NCI-H524 treated with DMSO at 0.1 percent for 48 hours (cell line): ENCODE measurements at places on chromosomes 2 and 18.

DNA sequence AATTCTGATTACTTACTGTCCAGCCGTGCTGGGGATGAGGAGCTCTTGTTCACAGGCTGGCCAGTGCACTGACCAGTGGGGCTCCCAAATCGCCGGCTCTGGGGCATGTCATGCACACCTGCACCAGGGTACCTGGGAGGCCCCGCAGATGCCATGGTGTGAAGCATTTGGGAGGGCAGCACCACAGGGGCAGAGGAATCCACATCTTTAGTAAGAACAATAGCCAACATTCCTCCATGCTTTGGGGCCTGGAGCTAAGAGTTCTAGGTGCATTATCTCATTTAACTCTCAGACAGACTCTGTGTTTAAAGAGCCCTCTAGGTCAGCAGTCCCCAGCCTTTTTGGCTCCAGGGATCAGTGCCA, 104.2 kb downstream of the ACKR3 start:
- DNase-seq, result no peak

DNA sequence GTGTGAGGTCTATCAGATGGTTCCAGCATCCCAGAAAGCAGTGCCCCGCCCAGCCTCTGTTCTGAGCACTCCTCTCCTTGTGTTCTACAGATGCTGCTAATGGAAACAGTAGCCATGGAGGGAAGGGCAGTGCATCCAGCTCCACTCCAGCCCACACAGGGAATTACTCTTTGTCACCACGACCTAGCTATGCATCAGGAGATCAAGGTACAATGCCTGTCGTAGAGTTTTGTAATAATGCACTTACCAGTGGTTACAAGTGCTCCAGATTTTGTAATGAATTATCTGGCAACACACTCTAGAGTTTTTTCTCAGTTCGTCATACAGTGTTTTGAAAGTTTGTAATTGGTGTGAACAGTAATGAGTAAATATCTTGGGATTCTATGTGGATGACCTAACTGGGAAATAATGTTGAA, 161.1 kb downstream of the ESCO1 start:
- no peak for DNase-seq

DNA sequence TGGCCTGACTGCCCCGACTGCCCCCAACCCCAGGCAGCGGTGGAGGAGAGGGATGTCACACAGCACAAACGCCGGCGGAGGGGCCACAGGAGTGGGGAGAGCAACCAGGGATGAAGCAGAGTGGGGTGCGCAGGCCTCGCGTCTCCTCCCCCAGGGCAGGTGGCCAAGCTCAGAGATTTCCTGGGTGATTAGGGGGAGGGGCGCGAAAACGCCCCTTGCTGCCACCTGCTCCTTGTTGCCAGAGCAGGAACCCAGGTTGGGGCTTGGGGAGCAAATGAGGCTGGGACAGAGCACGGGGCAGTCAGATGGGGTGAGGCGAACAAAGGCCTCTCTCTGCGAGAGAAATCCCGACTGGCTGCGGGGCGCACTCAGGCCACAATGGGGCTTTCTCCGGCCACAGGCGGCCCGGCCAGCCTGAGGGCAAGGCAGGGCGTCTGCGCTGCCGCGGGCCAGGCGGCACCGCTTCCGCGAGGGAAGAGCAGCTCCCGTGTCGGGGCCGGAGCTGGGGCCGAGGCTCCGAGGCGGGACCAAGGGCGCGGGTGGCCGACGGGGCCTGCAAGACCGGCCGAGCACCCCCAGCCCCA, 11.5 kb downstream of the TEX44 start:
- DNase-seq, result no peak

- no peak for DNase-seq
Observed at GRCh38 chr2:168114040-168114439, 133.4 kb downstream of the STK39 start.

- DNase-seq, result no peak
Observed at GRCh38 chr2:161370981-161371380, 45.1 kb upstream of the TBR1 start.

GRCh38 chr2:140128909-140129308, 1348.7 kb upstream of the NXPH2 start:
- DNase-seq, result no peak

- DNase-seq, result no peak
Observed at GRCh38 chr2:95091885-95092555, 29.6 kb downstream of the MRPS5 start.

GRCh38 chr18:31624892-31625640, 33.4 kb downstream of the TTR start:
- DNase-seq, result no peak

GRCh38 chr2:215755641-215756345, 257.6 kb downstream of the MREG start:
- DNase-seq, result no peak

DNA sequence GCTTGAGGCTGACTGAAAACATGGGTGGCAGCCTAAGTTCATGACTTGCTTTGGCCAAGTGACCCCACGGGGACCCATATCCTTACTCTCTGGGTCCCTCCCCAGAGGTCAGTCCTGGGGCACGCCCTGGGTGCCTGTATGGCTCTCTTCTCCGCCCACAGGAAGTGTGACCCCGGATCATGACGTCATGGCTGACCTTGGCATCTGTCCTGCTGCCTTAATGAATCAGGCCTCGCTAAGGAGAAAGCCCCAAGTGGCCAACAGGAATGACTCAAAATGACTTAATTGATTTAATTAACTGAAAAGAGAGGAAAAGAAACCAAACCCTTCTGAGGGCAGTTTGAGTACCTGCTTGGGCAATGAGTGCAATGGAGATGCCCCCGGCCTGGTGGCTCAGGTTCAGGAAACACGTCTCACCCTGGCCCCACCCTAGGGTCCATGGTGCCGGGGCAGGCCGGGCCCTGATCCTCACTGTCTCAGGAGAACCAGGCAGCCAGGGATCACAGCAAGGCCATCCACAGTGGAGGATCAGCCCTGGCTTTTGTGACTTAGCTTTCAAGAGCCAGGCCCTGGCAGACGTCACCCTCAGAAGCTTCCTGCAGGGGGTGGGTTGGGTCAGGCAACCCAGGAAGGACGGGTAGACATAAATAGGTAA, 112.0 kb downstream of the CYP26B1 start:
- DNase-seq, result no peak

DNA sequence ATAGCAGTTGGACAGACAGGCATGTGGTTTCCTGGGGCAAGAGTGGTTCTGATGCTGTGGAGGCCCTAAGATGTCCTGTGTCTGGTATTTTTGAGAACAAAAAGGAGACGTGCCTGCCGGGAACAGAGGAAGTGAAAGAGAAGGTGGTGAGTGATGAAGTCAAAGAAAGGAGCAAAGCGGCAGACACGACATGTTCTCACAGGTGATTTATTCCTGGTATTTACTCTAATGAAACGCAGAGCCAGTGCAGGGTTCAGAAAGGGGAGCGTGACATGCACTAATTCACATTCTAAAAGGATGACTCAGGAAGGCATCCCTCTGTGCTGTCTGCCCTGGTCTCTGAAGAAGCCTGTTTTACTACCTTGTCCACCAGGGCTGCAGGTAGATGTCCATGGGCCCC, 211.0 kb downstream of the KCNE4 start:
- DNase-seq, result no peak

GRCh38 chr2:39851251-39851650, 72.2 kb upstream of the THUMPD2 start:
- no peak for DNase-seq

GRCh38 chr2:74290466-74291217, 52.6 kb downstream of the SLC4A5 start:
- DNase-seq, result no peak

DNA sequence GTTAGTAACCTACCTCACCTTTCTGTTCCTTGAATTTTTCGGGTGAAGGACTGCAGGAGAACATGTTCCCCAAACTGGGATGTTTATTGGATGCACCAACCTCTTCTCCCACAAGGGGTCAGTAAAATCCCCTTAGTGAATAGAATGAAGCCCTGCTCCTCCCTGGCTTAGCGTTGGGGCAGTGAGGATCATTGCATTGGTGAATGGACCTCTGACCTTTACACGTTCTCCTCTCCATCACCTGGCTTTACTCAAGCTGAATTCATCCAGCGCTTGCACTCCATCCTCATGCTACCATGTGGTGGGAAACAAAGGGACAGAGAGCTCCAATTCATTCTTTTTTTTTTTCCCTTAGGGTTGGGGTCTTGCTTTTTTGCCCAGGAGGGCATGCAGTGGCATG, 157.2 kb downstream of the MIB1 start:
- no peak for DNase-seq

- DNase-seq, result no peak
Observed at GRCh38 chr2:31318361-31319336, 84.7 kb downstream of the EHD3 start.

GRCh38 chr2:162118166-162119031, 33.6 kb downstream of the GCG start:
- DNase-seq, result no peak

GRCh38 chr18:74522635-74523548, 11.4 kb upstream of the CNDP1 start:
- DNase-seq, result no peak

- no peak for DNase-seq
Observed at GRCh38 chr2:186503827-186504606, 18.0 kb downstream of the ZC3H15 start.

DNA sequence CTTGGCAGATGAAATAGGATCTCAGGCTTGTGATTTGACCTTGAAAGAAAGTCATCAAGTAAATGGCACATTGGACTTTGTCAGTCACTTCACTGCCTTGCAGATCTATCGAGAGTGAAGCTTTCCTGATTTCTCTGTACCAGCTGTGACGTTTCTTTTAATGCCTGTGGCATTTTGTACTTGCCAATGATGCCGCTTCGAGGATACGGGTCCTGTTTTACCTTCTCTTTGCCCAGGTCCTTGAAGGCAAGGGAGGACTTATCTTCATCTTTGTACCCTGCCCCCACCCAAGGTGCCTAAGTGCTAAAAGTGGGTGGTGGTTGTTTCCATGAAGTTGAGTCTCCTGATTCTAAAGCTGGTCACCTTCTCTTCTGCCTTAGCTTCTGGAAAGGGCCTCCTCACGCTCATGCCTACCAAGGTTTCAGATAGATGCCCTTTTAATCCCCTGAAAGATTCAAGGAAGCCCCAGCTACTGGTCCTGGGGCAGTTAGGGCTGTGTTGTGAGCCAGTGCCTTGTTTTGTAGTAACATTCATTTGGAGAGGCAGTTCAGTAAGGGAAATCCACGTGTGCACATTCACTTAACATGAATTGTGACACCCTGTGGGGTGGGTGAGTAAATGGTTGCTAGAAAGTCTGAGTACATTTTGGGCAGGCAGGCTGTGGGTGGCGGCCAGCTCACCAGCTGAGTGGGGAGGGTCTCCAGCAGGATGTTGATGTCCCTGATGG, 6.1 kb downstream of the LBH start:
- no peak for DNase-seq

- DNase-seq, result no peak
Observed at GRCh38 chr2:133867166-133867565, 298.9 kb upstream of the NCKAP5 start.

DNA sequence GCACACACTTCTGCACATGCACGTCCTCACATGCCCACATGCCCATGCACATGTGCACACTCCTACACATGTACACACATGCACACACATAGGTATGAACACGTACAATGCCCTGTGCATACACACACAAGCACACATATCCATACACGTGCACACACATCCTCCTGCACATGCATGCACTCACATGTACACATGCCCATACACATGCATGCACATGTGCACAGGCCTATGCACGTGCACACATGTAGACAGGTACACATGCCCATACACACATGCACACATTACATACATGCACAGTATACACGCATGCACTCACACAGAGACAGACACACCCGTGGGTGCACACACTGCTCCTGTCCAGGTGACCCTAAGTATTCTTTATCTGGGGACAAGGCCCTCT, 34.3 kb downstream of the GPC1 start:
- DNase-seq, result no peak

DNA sequence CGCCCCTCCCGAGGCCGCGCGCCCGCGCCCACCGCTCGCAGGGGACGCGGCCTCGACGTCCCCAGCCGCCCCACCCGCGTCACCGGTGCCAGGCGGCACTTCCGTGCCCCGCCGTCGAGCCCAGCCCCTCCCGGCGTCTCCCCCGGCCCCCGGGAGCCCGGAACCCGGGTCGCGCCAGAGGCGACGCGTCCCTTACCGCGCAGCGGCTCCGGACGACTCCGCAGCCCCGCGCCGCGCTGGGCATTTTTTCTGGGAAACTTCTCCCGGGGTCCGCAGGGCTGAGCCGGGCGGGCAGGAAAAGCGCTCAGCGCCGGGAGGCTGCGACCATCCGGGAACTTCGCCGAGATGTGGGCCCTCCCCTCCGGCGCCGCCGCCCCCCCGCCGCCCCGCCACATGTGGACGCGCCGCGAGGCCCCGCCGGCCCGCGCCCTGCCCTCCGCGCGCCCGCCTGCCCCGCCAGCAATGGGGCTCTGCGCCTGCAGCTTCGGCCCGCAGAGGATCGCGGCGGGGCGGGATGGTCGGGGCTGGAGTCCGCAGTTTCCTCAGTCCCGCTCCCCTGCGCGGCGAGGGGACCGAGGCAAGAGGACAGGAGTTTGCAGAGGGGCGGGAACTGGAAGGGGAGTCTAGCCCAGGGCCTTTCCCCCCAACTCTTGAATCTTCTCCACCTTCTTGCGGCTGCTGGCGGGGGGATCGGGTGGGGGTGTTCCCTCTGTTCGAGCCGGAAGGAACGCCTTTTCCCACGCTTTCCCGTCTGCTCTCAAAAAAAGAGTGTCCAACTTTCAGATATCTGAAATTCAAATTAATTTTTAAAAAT, 81.5 kb downstream of the CHRNA1 start:
- no peak for DNase-seq

DNA sequence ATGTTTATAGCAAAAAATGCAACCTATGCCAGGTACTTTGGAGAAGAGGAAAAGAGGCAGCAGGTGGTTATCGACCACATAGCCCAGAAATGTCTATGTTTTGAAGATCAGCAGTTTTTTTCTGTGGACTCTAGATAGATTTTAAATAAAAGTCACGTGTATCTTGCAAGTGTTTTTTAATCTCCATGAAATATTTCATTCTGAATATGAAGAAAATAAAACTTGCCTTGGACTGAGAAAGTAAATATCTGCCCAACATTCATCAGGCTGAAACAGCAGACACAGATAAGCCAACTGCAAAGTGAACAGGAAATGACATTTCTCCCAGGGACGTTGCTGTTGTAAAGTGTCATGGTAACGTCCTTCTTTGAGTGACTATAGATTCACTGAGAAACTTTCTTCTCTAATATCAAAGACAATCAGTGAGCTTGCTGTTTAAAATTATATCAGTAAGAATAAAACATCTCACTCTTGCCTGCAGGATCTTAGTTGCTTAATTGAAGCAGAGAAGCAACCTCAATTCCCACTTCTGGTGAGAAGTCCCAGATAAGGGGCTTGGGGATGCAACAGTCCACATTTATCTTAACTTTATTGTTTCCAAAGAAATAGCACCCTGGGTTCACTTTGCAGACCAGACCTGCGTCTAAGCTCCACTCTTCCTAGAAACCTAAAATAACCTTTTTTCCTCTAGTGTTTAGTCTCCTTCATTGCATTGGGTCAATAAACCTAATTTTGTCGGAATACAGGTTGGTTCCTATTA, 6.3 kb downstream of the MYOM1 start:
- DNase-seq, result no peak
